ENCODE measurements at places on chromosomes 5 and 9. TPM values are rescaled to one million over a fixed set of nuclear protein-coding genes. Genes with fewer than 3 reads are reported as not detected.

DNA sequence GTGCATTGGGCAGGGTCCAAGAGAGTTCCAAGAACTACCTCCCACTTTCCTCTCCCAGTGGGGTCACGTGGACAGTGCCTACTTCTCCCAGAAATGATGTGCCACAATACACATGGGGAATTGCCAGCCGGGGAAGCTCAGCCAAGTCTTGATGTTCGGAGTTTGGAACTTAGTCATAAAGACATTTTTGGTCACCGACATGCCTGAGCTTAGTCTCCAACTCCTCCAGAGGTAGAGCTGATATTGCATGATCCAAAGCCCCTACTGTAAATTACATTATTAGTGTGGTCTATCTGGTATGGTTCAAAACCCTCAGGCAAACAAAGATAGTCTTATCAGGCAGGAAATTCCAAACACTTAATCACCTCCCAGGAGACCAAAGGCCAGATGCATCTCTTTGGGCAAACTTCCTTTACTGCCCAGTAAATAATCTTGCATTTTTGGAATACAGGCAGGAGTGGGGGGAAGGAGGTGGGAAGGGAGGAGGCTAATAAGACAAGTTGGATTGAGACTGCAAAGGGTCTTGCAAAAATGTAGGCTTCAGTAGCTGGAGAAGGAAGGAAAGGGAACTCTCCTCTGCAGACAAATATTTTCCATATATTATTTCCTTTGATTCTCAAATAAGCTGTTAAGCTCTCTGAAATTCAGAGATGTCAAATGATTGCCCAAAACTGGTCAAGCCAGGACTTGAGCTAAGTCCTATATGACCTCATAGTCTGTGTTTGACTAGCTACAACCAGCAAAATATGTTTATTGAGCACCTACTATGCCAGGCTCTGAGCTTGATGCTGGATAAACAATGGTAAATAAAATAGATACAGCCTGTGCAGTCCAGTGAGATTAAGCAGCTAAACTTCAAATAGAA is 99.4 kb downstream of the DRD1 start:
- H3K4me3 ChIP-seq, result no peak overlapping the region
- no peaks in the 10 kb centered on the region for H3K27me3 ChIP-seq
- H3K4me1 ChIP-seq, result peaks cover 30% of the 10 kb centered on the region
- no peaks in the 10 kb centered on the region for H3K36me3 ChIP-seq
- peak; percentile 70 for DNase-seq
- H3K27ac ChIP-seq, result no peak overlapping the region

DNA sequence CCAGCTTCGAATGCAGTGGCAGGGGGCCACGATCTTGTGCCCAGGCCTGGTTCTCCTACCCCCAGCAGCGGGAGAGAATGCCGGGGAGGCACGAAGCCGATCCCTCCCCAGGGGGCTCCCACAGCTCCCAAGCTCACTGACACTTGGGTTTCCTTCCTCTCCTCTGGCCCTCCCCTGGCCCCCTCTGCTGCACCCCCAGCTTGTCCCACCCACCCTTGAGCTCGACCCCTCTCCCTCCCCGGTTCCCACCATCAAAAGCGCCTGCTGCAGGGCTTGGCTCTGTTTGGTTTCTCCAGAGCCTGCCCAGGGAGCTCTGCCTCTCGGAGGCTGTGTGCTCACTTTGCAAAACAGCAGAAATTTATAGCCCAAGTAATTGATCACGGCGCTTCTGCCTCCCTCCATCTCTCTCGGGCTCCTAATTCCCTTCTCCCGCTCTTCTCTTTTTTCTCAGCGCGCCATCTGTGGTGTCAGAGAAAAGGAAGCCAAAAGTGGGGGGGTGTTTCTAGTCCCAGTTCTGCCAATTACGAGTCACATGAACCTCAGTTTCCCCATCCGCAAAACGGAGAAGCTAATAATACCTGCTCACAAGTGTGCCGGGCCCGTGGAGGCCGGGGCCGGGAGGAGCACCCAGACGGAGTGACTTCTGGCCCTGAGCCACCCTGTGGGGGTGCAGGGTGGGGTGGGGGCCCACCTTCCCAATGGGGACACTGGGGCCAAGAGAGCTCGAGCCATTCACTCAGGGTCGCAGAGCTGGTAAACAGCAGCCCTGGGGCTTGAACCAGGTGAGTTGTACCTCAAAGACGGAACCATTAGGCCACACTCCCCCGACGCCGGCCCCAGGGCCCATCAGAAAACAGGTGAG is 141.2 kb upstream of the IER5L start:
- peaks cover 7% of the 10 kb centered on the region for H3K4me1 ChIP-seq
- H3K27ac ChIP-seq, result no peak overlapping the region
- no peak for DNase-seq
- H3K27me3 ChIP-seq, result peaks cover 24% of the 10 kb centered on the region
- H3K4me3 ChIP-seq, result no peak overlapping the region

- no peak overlapping the region for H3K27ac ChIP-seq
- DNase-seq, result no peak
- H3K27me3 ChIP-seq, result no peaks in the 10 kb centered on the region
- H3K4me1 ChIP-seq, result no peaks in the 10 kb centered on the region
Measured at GRCh38 chr5:168135897-168136296, 155.5 kb upstream of the WWC1 start.

Gene FGFR4
- 588 TPM for total RNA-seq

Gene ROR2
- total RNA-seq, result not detected

Data from SJCRH30 (cell line).